ENCODE measurements at places on chromosomes 12 and 14.

DNA sequence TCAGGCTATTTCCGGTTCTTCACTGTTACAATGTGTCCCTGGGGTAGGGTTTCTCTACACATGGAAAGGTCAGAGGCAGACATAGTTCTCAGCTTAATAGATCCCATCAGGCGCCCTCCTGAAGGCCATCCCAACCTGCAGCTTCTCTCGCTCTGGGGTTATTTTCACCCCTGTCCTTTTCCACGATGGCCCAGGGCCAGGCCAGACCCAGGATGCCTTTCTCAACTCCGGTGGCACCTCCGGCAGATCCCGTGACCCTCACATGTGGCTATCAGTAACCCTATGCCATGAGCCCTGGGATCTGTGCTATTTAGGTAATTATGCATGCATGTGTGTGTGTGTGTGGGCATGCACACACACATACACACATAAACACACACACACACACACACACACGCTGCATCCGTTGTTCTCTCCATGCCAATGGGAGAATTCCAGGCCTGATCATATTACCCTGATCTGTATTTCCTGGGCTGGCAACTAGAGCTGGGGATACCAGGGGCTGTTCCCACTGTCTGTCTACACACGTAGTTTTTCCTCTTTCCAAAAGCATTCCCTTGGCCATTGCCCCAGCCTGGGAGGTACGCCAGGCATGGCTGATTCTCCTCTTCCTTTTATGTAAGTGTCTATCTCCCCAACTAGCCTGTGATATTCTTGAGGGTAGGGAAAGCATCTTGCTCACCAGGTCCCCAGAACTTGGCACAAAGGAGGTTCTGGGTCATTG lies 51.2 kb upstream of the NOS1 start:
- no peak for DNase-seq

DNA sequence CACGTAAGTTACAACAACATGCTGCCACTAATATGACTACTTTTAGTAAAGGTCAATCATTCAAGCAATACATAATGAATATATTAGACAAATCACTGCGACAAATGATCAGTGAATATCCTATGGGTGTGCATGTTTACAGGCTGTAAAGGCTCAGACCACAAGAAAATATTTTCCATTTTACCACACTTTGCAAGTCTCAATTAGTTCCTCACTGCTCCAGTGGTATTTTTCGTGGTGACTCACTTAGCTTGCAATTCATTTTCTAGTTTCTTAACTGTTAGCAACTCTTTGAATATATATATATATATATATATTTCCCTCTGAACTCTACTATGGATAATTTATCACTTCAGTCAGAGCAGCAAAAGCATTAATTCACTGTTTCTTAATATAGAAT lies 96.9 kb downstream of the EML5 start:
- peak; percentile 5 for DNase-seq

- DNase-seq = no peak
Measured at GRCh38 chr14:24911324-24912109, 138.4 kb downstream of the STXBP6 start.

GRCh38 chr12:92466391-92467305 lies 236.1 kb upstream of the PLEKHG7 start:
- DNase-seq = no peak

GRCh38 chr14:32337759-32338158 lies 8.7 kb downstream of the AKAP6 start:
- DNase-seq = no peak

DNA sequence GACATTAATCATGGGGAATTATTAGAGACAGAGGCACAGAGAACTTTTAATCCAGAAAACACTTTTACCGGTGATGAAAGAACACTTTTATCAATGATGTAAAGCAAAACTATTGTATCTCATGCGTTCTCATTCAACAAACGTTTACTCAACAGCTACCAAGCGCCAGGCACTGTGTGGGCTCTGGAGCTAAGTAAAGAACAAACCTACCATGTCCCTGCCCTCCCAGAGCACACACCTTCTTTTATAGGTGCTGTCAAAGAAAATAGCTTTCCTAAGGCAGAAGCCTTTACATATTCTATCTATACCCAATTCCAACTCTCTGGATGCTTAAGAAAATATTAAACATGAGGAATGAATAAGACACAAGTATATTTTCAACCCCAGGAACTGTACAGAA lies 91.1 kb downstream of the FOXN3 start:
- no peak for DNase-seq

DNA sequence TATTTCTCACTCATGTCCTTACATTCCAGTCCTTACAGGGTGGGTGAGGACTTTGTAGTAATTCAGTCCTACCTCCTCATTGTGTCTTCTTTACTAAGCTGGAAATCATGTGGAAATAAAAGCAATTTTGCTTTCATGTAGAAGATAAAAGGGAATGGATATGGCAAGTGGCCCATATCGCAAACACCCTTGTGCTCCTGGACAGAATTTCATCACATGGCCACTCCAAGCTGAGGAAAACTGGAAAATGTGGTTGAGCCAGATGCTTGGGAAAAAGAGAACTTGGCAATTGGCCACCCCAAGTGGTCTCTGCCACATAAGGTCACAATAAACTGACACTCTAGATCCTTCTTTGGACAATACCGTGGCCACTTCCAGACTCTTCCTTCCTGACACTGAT lies 64.2 kb upstream of the IFNG-AS1 start:
- DNase-seq = no peak

DNA sequence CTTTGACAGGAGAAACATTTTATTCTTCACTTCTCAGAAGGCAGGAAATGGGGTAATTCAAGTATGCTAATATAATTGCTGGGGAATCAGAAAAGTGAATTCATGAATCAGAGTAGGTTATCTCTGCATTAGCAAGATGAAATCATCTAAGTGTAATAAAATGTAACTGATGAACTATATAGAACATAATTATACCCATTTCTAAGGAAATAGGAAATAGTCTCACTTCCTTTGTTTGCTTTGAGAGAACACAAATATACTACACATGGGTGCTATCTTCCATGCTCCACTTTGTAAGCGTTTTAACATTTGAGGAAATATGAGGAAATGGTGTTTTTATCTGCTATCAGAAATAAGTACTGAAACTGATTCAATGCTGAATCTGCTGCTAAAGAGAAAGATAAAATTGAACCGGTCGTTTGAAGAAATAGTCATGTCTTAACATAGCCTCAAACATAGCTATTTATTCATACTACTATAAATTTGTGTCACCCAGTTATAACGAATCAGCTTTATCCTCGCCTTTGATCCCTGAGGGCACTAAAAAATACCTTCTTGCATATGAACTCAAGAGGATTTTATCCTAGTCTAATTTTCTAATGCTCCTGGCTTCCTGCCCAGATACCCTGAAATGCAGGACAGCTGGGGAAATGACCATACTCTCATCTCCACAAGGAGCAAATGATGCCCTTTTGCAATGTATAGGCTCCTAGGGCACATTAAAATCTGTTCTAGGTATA lies 696.0 kb downstream of the C12orf50 start:
- DNase-seq = no peak

GRCh38 chr12:33703221-33703620 lies 263.6 kb upstream of the SYT10 start:
- DNase-seq = no peak

- DNase-seq = no peak
Measured at GRCh38 chr12:101474711-101475386, at the start of gene SPIC. Gene SPIC, plus strand, starts transcription at chr12:101475336. Its CDS starts 1,569 bp downstream, at chr12:101476905.

DNA sequence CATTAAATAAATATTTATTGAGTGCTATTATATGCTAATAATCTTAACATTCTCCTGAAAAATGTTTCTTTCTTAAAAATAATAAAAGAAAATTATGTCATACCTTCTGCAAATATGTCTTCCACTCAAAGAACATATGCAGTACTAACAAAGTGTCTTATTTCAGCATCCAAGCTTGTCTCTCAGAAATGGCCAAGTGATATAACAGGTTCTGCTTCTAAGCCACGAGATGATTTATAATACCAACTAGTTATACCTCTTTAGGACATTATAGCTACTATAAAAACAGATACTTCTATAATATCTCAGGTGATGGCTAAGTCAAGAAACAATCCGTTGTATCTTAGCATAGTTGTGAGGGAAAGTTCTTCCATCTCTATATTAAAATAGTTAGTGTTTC lies 128.1 kb upstream of the ARID2 start:
- no peak for DNase-seq

GRCh38 chr12:6823182-6824084 lies 1.8 kb downstream of the GPR162 start:
- DNase-seq = no peak

GRCh38 chr12:121448771-121449315 lies 48.9 kb downstream of the RNF34 start:
- DNase-seq = no peak

DNA sequence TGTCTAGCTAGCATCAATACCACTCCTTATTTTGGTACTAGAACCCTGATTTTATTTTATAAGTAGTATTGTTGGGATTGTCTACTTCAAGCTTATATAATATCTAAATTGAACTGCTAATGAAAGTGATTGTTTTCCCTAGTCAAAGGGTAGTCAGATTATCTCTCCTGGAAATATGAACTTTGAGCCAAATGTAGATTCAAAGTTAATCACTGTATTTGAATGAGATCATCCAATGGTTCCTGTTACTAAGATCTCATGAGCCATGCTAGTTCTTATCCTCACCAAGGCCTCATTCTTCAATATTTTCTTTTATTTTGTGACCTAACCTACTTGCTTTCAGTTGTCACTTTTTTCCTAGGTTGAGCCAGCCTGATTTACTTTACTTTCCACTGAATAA lies 276.7 kb downstream of the RASSF9 start:
- DNase-seq = no peak

GRCh38 chr12:118925407-118925806 lies 55.9 kb upstream of the SRRM4 start:
- DNase-seq = no peak

DNA sequence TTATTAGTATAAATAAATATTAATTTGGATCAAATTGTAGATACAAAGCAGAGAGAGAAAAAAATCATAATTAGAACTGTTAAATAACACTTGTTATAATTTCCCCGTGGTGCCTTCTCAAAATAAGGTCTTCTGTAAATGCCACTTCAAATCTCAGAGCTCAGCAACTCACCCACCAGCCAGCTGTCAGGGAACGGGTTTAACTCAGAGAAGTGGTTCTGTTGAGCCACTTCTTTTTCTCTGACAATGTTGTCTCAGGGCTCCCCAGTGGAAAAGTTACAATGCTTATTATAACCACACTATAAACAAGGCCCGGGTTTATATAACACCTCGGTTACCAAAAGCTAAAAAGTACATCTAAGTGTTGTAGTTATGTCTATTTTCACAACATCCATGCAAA lies 452.6 kb downstream of the GLT1D1 start:
- DNase-seq = no peak

- DNase-seq = no peak
Measured at GRCh38 chr12:52086366-52086765, 6.9 kb downstream of the SMIM41 start.

DNA sequence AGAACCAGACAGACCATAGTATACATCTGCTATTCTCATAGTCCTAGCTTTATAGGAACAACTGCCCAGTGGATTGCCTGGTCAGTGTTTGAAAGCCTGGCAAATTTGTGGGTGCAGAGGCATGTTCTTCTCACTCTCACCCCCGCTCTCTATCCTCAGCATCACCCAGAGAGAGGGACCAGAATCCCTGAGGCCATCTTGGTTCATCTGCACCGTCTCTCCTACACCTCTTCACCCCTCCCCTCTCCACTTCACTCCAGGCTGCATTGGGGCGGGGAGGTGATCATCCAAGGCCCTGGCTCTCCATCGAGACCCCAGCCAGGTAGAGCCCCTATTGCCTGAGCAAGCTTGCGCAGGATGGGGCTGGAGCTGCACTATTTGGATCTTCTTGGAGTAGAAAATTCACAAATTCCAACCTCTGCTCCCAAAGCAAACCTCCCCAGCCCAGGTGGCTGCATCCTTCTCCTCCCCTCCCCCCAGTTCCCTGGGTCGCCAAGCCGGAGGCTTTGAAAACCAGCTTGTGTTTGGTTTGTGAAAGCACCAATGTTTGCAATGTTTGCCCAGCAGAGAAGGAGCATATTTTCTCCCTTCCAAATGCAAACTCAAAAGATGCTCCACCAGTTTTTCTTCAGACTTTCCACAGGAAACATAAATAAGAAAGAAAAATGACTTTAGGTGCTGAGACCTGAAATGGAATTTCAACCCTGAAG lies 18.6 kb upstream of the COL2A1 start:
- DNase-seq = no peak

GRCh38 chr12:19085090-19085489 lies 44.4 kb upstream of the PLEKHA5 start:
- DNase-seq = no peak

- no peak for DNase-seq
Measured at GRCh38 chr14:92905667-92906066, 17.3 kb upstream of the CHGA start.

Measured in kidney epithelial cell (primary cell).